Activated CD4-positive, alpha-beta memory T cell treated with anti-CD3 and anti-CD28 coated beads for 36 hours (primary cell): ENCODE measurements at places on chromosomes 5 and 9. TPM values are rescaled to one million over a fixed set of nuclear protein-coding genes. Genes with fewer than 3 reads are reported as not detected.

DNA sequence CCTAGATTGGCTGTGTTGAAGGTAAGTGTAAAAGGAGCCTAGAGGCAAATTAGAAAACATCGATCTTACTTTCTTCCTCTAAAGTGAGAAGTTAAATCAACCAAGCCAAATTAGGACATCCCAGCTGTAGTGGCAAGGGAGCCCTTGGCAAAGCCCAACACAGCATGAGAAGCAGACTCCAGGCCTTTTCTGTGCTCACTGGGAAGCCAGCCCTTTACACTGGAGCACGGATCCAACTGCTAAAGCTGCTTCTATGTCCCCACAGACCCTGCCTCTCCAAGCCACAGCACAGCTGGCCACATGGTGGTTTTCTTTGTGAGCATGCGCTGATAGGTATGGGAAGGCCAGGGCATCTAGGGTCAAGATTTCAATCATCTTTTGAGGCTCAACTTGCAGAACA is 94.1 kb downstream of the APBA1 start:
- no peak overlapping the region for H3K27ac ChIP-seq
- no peaks in the 10 kb centered on the region for H3K27me3 ChIP-seq
- H3K36me3 ChIP-seq, result no peaks in the 10 kb centered on the region
- H3K4me1 ChIP-seq, result no peaks in the 10 kb centered on the region
- H3K4me3 ChIP-seq, result no peak overlapping the region
- DNase-seq, result no peak

GRCh38 chr5:151771259-151772028 is at the start of gene G3BP1:
G3BP1 (plus strand) TSS chr5:151771954; CDS start chr5:151786621, 14,667 bp downstream.
- peak within 1 kb of the TSS; percentile 85 for H3K4me3 ChIP-seq
- peaks cover 33% of the 10 kb centered on the region for H3K4me1 ChIP-seq
- H3K27me3 ChIP-seq, result no peaks in the 10 kb centered on the region
- peaks cover 22% of the 10 kb centered on the region for H3K36me3 ChIP-seq

GRCh38 chr9:35664531-35665470 is at the start of gene ARHGEF39:
ARHGEF39 (minus strand) TSS chr9:35665195; CDS start chr9:35665169, 26 bp downstream.
- H3K4me3 ChIP-seq, result peak within 1 kb of the TSS; percentile 84
- peaks cover 31% of the 10 kb centered on the region for H3K36me3 ChIP-seq
- peak; percentile 89 for DNase-seq

GRCh38 chr5:129569295-129569694 is 109.2 kb downstream of the ADAMTS19 start:
- H3K36me3 ChIP-seq, result no peaks in the 10 kb centered on the region
- H3K4me1 ChIP-seq, result no peaks in the 10 kb centered on the region
- no peak for DNase-seq
- no peak overlapping the region for H3K4me3 ChIP-seq
- no peaks in the 10 kb centered on the region for H3K27me3 ChIP-seq
- H3K27ac ChIP-seq, result no peak overlapping the region

Gene PTGDS
- not detected for total RNA-seq

DNA sequence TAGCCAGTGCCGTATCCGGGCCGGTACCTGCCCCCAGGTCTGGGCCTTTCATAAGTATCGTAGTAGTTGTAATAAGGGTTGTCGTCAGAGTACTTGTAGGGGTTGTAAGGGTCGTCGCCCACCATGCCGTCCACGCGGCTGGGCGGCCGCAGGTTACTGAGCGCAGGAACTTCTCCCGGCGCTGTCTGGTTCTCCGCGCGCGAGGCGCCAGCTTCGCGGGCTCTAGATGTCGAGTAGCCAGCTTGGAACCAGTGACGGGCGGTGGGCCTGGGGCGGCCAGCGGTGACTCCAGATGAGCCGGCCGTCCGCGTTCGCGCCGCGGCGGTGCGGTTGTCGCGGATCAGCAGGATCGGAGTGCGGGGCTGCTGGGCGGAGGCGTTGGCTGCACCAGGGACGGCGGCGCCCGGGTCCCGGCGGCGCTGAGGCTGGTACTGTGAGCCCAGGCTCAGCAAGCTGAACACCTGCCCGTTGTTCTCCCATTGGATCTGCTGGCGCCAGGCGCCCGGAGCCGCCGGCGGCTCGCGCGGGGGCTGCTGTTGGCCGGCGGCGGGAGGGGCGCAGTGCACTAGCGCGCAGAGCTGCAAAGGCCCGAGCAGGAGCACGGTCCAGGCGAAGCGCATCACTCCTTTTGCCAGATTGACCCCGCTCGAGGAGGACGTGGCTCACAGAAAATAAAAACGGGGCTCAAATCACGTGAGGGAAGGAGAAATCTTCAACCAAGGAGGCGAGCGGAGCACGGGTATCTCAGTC is 518 bp downstream of the LOX start:
- DNase-seq, result no peak
- H3K4me3 ChIP-seq, result peak overlapping the region; percentile 60
- no peaks in the 10 kb centered on the region for H3K36me3 ChIP-seq

Gene PCDHA9
- not detected for total RNA-seq

DNA sequence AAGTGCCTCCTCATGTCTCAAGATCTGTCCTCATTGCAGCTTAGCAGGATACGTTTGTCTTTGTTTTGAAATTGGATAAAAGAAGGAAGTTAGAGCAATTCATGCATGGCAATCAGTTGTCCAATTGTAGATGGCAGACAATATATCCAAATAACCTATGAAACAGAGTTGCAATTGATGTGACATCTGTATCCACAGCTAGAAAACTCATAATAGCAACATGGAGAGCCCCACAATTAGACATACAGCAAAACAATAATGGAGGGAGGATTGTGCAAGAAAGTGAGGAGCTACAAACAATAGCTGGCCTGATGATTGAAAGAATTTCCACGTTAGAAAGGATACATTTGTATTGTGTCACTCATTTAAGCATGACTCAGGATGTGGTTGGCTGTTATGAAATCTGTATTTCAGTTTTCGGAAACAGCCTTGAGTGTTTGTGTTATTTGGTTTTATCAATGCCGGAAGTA is 132.0 kb downstream of the FAM174A start:
- H3K4me1 ChIP-seq, result peaks cover 10% of the 10 kb centered on the region
- H3K27me3 ChIP-seq, result no peaks in the 10 kb centered on the region
- DNase-seq, result no peak
- no peak overlapping the region for H3K4me3 ChIP-seq
- no peak overlapping the region for H3K27ac ChIP-seq

GRCh38 chr5:151925340-151925739 is 689 bp upstream of the GLRA1 start:
- H3K27me3 ChIP-seq, result peaks cover 27% of the 10 kb centered on the region
- H3K4me1 ChIP-seq, result no peaks in the 10 kb centered on the region
- no peak overlapping the region for H3K4me3 ChIP-seq
- no peak for DNase-seq
- no peaks in the 10 kb centered on the region for H3K36me3 ChIP-seq

Gene TTC1
- 54.3 TPM for total RNA-seq

Gene TAF11L14
- total RNA-seq, result not detected

- no peak for DNase-seq
- no peaks in the 10 kb centered on the region for H3K36me3 ChIP-seq
- no peaks in the 10 kb centered on the region for H3K4me1 ChIP-seq
- peaks cover 17% of the 10 kb centered on the region for H3K27me3 ChIP-seq
Observed at GRCh38 chr5:175216991-175217390, 227.0 kb downstream of the DRD1 start.

Gene KIF4B
- total RNA-seq, result 0.05 TPM

Gene OR1Q1
- not detected for total RNA-seq

- H3K4me1 ChIP-seq, result no peaks in the 10 kb centered on the region
- H3K27ac ChIP-seq, result no peak overlapping the region
- no peak for DNase-seq
- no peaks in the 10 kb centered on the region for H3K36me3 ChIP-seq
- peaks cover 1% of the 10 kb centered on the region for H3K27me3 ChIP-seq
- no peak overlapping the region for H3K4me3 ChIP-seq
Observed at GRCh38 chr5:174294891-174295620, 249.6 kb downstream of the NSG2 start.
